ENCODE measurements at places on chromosomes 3 and 15.

DNA sequence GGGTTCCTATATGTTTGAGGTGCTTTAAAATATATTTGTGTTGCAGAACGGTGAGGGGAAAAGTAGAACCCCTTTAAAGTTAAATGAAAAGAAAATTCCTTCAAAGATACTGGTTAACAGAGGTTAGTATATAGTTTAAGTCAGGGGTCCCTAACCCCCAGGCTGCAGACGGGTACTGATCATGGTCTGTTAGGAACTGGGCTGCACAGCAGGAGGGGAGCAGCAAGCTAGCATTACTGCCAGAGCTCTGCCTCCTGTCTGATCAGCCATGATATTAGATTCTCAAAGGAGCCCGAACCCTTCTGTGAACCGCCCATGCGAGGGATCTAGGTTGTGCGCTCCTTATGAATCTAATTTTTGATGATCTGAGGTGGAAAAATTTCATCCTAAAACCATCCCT lies 37.5 kb upstream of the RFX7 start:
- no peak for DNase-seq

GRCh38 chr3:125078951-125079674 lies 23.3 kb upstream of the HEG1 start:
- no peak for DNase-seq

DNA sequence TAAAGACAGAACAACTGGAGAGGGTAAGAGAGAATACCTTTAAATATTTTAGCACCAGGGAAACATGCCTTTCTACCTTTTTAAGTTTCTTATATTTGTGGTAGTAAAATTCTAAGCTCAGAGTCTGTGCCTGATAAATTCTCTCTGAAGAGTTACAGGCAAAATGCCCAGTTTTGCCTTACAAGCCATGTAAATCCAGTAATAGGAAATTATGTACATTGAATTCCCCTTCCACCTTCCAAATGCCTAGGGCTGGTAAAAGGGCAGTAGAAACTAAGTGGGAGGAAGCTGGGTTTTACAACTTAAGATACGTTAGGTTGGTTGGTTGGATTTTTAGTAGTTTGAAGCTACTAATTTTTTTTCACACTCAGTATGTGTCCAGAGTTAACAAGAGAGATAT lies 43.1 kb upstream of the TP63 start:
- DNase-seq: no peak

- DNase-seq: no peak
Measured at GRCh38 chr3:85572426-85572825, 613.6 kb downstream of the CADM2 start.

Data from CD4-positive, alpha-beta T cell treated with Interleukin-6 at 100 ng/mL for 8 hours (primary cell).